ENCODE measurements at places on chromosomes 11 and 22. TPM values are rescaled to one million over a fixed set of nuclear protein-coding genes. Genes with fewer than 3 reads are reported as not detected.

Gene KRTAP5-9
- not detected for total RNA-seq

Gene KRTAP5-8
- total RNA-seq: not detected

DNA sequence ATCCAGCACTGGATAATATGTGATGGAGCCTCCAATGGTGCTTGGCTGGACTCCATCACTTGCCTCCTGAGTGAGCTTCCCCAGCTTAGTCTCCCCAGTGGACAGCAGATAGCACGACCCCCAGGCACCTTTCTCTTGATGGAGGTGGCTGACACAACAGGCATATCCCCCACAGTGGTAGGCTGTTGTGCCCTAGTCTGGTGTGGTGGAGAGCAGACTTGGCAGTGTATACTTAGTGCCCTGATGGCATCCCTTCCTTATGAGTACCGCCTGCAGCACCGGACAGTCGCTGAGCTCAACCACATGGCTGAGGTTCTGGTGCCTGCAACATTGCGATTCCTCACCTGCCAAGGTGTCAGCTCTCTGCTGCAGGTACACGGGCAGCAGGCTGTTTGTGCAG is 50.1 kb downstream of the DNHD1 start:
- no peaks in the 10 kb centered on the region for H3K27me3 ChIP-seq
- H3K36me3 ChIP-seq: no peaks in the 10 kb centered on the region
- no peaks in the 10 kb centered on the region for H3K4me1 ChIP-seq
- H3K27ac ChIP-seq: no peak overlapping the region
- no peak for DNase-seq

DNA sequence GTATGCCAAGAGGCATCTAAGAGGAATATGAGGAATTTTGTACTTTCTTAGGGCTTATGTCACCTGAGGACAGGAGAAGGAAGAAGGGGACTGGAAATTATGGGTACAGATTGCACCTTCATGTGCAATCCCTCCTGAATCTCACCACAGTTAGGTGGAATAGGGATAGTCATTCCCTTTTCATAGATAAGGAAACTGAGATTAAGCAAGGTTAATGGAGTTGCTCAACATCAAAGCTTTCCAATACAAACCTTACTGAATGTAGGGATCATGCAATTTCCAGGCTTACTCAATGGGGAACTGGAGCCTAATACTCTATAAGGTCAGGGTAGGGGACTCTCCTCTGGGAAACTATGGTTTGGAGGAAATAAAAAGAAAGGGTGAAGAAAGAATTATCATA is 133.0 kb downstream of the C11orf87 start:
- no peaks in the 10 kb centered on the region for H3K4me1 ChIP-seq
- H3K27ac ChIP-seq: no peak overlapping the region
- H3K27me3 ChIP-seq: no peaks in the 10 kb centered on the region
- no peak for DNase-seq

Gene ELFN2
- total RNA-seq: not detected

- no peak overlapping the region for H3K4me3 ChIP-seq
- no peaks in the 10 kb centered on the region for H3K4me1 ChIP-seq
- no peaks in the 10 kb centered on the region for H3K36me3 ChIP-seq
- no peak overlapping the region for H3K27ac ChIP-seq
- H3K27me3 ChIP-seq: no peaks in the 10 kb centered on the region
Measured at GRCh38 chr11:58276151-58276550, 8.1 kb upstream of the OR10W1 start.

- H3K27me3 ChIP-seq: no peaks in the 10 kb centered on the region
Measured at GRCh38 chr11:102419181-102419580, 33.4 kb downstream of the TMEM123 start.

- H3K4me1 ChIP-seq: no peaks in the 10 kb centered on the region
- no peak overlapping the region for H3K4me3 ChIP-seq
- no peaks in the 10 kb centered on the region for H3K27me3 ChIP-seq
- H3K27ac ChIP-seq: no peak overlapping the region
- no peak for DNase-seq
Measured at GRCh38 chr22:42229455-42230149, 40.9 kb downstream of the TCF20 start.

DNA sequence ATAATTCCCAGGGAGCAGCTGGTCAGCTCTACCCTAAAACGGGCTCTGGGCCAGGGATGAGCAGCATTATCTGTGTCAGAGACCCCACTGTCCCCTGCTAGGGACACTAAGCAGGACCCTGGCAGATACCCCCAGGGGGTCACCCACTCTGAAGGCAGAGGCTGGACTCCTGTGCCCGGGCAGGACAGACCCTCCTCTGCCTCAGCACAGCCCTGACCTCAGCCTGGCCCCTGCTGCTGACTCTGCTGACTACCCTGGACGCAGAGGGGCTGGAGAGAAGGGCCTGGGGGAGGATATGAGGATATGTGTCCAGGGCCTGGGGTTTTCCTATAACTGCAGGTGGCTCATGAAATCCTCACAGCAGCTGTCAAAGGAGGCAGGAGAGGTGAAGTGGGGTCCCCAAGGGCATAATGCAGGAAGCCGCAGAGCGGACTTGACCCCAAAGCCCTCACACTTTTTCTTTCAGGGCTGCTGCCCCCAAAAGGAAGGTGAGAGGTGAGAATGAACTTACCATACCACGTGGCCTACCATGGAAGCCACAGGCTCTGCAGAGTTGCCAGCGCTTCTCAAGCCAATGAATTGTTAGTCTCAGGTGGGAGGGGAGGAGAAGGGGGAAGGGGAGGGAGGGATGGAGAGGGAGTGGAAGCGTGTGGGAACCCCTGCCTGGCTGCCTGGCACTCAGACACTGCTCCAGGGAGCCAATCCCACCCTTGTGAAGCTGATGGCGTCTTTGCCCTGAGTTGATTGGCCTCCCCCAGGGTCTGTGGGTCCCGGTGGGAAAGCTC is 76.7 kb upstream of the WNT11 start:
- H3K27ac ChIP-seq: no peak overlapping the region
- no peak for DNase-seq
- H3K4me3 ChIP-seq: no peak overlapping the region
- no peaks in the 10 kb centered on the region for H3K36me3 ChIP-seq
- H3K27me3 ChIP-seq: peaks cover 67% of the 10 kb centered on the region

Gene P2RY2
- 3.0 TPM for total RNA-seq

DNA sequence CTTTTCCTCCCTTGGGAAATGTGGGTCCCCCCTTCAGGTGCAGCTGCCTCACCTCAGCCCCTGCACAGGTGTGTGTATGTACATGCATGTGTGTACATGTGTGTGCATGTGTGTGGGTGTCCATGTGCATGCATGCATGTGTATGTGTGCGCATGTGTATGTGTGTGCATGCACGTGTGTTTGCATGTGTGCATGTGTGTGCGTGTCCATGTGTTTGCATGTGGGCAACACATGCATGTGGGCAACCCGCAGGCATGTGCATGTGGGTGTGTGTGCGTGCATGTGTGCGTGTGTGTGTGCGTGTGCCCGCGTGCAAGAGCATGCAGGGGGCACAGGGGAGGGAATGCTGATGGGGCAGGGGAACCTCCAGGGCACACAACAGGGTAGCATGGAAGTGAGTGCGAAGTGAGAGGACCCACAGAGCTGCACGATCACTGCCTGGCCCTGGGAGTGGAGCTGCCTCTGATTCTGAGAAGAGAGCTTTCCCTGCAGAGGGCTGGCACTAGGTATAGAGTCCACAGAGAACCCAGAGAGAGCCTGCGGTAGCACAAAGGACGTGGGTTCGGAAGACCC is 14.6 kb upstream of the BAIAP2L2 start:
- no peak for DNase-seq
- no peaks in the 10 kb centered on the region for H3K36me3 ChIP-seq
- H3K27ac ChIP-seq: no peak overlapping the region
- H3K4me1 ChIP-seq: no peaks in the 10 kb centered on the region
- no peaks in the 10 kb centered on the region for H3K27me3 ChIP-seq

DNA sequence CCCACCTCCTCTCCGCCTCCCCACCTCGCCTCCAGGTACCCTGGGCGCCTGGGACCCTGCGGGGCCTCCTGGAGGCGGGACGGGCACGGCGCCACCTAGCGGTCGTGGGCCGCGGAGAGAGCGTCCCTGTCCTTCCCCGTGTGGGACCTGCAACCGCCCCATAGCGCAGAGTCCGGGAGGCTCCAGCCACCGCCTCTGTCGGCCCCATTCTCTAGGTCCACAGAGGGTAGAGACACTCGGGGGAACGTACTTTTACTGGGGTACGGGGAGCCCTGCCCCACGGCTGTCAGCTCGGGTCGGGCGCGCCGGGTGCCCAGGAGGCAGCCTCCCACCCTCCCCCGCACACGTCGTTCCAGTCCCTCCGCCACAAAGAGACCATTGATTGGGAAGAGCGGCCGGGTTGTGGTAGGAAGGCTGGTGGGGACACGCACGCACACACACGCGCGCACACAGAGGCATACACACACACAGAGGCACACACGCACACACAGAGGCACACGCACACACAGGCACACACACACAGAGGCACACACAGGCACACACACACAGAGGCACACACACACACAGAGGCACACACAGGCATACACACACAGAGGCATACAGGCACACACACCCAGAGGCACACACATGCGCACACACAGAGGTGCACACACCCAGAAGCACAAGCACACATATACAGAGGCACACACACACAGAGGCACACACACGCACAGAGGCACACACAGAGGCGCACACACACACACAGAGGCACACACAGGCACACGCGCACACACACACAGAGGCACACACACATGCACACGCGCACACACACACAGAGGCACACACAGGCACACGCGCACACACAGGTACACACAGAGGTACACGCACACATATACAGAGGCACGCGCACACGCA is 12.6 kb upstream of the NECTIN1 start:
- peak; percentile 21 for DNase-seq
- peaks cover 10% of the 10 kb centered on the region for H3K27me3 ChIP-seq
- H3K4me3 ChIP-seq: peak overlapping the region; percentile 33
- H3K4me1 ChIP-seq: peaks cover 18% of the 10 kb centered on the region
- H3K27ac ChIP-seq: no peak overlapping the region
- no peaks in the 10 kb centered on the region for H3K36me3 ChIP-seq

Gene MPEG1
- total RNA-seq: not detected

GRCh38 chr11:74443071-74443864 is 24.1 kb downstream of the KCNE3 start:
- no peak overlapping the region for H3K27ac ChIP-seq
- H3K4me3 ChIP-seq: no peak overlapping the region
- peaks cover 19% of the 10 kb centered on the region for H3K4me1 ChIP-seq
- DNase-seq: peak; percentile 56
- no peaks in the 10 kb centered on the region for H3K36me3 ChIP-seq

GRCh38 chr22:32700191-32700882 is 101.2 kb upstream of the TIMP3 start:
- peak; percentile 44 for DNase-seq
- H3K36me3 ChIP-seq: no peaks in the 10 kb centered on the region
- no peaks in the 10 kb centered on the region for H3K27me3 ChIP-seq
